ENCODE measurements at places on chromosomes 5 and 9. TPM values are rescaled to one million over a fixed set of nuclear protein-coding genes. Genes with fewer than 3 reads are reported as not detected.

GRCh38 chr9:116336133-116336862 lies 182.7 kb downstream of the PAPPA start:
- DNase-seq: no peak

- no peak for DNase-seq
Measured at GRCh38 chr5:14397717-14398116, 183.9 kb upstream of the OTULINL start.

DNA sequence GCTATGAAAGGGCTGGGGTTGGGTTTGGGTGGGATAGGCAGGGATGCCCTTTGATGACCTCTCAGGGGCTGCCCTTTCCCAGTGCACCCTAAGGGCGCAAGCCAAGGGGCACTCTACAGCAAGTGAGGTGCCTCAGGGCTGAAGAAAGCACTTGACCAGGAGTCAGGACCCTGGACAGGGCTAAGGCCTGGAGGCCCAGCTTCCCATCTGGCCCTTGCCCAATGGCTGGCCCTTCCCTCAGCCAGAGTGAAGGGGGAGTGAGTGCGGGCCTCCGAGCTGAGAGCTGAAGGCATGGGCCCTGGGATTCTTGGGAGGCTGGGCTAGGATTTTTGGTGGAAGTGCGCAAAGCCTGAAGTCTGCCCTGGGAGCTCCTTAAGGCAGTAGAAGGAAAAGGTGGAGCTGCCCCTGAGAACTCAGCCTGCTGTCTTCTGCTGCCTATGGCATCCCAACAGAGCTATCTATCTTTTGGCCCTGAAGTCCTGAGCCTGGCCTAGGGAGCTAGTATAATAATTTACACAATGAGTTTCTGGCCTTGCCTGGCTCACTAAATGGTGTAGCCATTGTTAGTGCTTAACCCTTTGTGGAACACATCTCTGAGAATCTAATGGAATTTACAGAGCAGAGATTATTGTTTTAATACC lies 16.4 kb downstream of the JADE2 start:
- DNase-seq: peak; percentile 42

GRCh38 chr9:99259231-99259918 lies 37.3 kb downstream of the SEC61B start:
- no peak for DNase-seq

DNA sequence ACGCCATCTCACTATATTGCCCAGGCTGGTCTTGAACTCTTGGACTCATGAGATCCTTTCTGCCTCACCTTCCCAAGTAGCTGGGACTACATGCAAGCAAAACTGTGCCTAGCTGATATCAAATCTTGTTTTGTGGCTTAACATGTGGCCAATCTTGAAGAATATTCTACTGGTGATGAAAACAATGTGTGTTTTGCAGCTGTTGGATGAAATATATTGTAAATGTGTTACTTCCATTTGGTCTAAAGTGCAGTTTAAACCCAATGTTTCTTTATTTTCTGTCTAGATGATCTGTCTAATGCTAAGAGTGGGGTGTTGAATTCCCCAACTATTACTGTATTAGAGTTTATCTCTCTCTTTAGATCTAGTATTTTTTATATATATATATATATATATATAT lies 73.1 kb downstream of the RNF130 start:
- DNase-seq: no peak

- no peak for DNase-seq
Measured at GRCh38 chr9:130172858-130173665, 858 bp downstream of the NCS1 start.

- no peak for DNase-seq
Measured at GRCh38 chr5:105639068-105639467, 2031.7 kb downstream of the EFNA5 start.

- DNase-seq: no peak
Measured at GRCh38 chr5:53164478-53165165, 55.1 kb upstream of the MOCS2 start.

GRCh38 chr9:9945966-9946365 lies 666.8 kb downstream of the PTPRD start:
- DNase-seq: no peak

DNA sequence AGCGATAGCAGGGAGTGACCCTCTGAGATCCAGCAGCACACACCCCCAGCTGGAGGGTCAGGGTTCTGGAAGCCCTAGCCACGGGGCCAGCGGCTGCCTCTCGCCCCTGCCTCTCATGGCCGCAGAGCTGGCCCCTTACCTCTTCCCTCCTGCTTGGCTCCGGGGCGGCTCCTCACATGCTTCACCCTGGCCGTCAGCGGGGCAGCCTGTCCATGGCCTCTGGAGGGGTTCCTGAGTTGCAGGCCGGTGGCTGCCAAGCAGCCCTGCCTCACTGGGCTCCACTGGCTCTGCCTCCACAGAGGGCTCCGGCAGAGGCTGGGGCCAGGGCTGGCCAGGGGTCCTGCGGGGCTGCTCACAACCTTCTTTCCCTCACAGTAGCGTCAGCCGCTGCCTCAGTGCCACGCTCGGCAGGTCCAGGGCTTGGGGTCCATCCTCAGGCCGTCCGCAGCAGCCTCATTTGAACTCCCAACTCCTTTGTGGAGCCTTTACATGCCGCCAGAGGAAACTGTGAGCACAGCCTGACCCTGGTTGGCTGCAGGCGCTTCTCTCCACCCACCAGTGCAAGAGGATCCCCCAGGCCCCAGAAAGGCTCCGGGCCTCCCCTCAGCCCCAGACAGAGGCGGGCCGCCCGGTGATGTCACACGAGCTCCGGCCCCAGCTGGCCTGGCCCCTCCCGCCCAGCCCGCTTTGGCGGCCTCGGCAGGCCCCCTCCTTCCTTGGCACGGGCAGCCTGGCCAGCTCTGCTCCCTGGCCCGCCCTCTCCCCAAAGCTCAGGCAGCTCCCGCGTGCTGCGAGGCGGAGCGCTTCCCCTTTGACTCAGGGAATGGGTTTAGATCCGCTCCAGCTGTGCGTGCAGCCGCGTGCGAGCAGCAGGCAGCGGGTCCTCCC lies at the start of gene ANGPTL2:
Gene ANGPTL2, minus strand, starts transcription at position 460 of the 888 bp plus-strand sequence. CDS start 13,904 bp downstream, outside the sequence.
- peak; percentile 22 for DNase-seq

DNA sequence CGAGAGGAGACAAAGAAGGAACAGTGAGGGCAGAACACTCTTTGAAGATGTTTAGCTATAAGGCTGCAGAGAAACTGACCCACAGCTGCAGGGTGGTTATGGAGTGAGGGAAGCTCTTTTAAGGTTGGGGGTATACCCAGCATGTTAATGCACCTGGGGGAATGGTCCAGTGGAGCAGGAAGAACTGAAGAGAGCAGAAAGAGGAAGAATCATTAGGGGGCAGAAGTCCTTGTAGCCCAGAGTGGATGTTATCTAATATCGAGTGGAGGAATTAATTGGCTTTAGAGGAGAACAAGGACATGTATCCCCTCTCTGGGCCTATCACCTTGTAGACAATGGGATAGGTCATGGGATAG lies 7.7 kb downstream of the IL4 start:
- no peak for DNase-seq

DNA sequence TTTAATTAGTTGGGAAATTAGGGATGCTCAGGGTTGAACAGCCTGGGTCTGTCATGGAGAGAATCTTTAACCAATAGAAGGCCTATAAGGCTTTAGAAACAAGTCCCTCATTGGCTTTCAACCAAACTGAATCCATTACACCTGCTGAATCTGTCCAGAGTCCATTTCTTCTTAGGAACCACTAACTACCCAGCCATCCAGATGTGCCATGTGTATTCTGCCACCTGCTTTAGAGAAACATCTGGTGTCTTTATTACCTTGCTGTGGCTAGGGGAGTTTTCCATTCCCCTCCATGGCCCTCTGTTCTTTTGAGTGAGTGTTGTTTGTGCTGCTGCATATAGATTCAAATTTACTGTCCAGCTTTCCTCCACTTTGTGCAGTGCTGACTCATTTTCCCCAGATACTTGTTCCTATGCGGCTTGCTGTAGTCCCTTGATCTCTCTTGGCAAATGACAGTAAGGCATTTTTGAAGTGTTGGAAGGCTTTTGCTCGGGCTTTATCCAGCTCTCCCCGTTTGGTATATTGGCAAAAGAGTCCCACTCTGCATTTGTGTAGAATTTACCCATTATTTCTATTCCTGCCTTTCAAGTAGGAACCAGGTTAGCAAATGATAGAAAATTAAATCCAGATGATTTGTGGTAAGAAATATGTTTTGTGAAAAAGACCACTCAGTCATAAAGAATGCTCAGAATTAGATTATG lies 54.6 kb downstream of the NLN start:
- DNase-seq: no peak

DNA sequence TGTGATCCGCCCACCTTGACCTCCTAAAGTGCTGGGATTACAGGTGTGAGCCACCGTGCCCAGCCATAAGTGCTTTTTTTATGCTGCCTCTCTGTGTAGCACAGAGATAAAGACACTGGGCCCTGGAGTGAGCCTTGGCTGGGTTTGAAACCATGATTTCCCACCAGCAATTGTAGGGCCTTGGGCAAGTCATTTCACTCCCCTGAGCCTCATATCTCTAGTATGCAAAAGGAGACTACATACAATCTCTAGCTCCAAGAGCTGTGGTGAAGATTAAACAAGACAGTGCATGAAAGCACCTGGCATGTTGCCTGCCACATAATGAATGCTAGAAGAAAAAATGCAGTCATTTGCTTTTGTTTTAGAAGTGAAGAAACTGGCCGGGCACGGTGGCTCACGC lies 3.9 kb downstream of the FABP6 start:
- no peak for DNase-seq

DNA sequence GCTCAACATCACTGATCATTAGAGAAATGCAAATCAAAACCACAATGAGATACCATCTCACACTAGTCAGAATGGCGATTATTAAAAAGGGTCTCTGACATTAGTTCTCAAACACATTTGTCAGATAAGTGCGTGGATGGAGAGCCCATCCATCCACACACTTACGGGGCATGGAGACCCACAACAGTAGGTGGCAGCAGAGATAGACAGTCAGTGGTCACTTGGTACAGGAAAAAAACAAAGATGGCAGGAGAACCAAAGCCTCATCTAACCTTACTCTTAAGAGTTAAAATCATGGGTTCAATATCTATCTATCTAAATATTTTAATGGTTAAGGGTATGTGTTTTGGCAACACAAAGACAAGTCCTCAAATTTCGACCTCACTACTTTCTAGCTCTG lies 1378.7 kb upstream of the C9orf72 start:
- DNase-seq: peak; percentile 31

DNA sequence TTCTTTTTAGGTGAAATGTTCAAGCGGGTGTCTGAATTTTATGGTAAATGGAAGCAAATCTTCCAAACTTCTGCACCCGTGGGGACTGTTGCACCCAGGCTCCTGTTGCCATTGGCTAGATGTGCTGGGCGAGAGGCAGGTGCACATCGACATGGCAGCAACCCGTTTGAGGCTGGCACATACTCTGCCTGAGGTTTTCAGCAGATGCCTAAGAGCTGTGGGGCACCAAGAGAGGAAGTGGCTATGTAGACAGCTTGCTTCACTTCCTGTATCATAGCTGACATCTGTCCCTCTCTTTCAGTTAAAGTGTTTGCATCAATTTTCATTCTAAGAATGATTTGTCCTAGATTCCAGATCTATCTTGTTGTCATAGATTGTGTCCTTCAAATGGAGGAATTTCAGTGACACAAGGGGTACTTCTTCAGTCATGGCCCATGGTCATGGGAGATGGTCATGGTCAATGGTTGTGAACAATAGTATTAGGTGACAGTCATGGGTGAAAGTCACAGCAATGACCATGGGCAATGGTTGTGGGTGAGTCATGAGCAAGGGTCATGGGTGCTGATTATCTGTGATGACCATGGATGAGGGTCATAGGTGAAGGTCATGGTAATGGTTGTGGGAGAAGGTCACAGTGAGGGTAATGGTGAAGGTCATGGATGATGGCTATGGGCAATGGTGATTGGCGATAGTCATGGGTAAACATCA lies 115.1 kb upstream of the IRX4 start:
- DNase-seq: no peak

GRCh38 chr9:36204906-36205547 lies 14.3 kb downstream of the CLTA start:
- DNase-seq: peak; percentile 30

GRCh38 chr5:156326718-156327259 lies at the start of gene SGCD:
SGCD (plus strand) TSS chr5:156327164.
- no peak for DNase-seq

- no peak for DNase-seq
Measured at GRCh38 chr9:133692364-133692985, 45.7 kb downstream of the SARDH start.

GRCh38 chr5:108670591-108671289 lies 77.0 kb upstream of the FER start:
- no peak for DNase-seq

DNA sequence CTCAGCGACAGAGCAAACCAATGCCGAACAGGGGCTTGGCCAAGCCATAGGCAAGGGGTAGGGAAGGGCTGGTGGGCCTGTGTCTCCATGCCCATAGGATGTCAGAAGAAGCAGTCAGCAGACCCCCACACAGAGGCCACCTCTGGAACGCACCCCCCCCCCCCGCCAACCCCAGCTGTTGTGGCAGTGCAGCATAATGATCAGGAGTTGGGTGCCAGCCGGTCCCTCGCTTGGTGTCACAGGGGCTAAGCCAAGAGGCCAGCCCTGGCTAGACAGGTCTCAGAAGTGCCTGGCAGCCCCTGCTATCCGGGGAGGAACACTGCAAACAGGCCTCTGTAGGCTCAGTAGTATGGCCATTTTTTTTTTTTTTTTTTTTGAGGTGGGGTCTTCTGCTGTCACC lies 3.7 kb upstream of the MXD3 start:
- DNase-seq: no peak

DNA sequence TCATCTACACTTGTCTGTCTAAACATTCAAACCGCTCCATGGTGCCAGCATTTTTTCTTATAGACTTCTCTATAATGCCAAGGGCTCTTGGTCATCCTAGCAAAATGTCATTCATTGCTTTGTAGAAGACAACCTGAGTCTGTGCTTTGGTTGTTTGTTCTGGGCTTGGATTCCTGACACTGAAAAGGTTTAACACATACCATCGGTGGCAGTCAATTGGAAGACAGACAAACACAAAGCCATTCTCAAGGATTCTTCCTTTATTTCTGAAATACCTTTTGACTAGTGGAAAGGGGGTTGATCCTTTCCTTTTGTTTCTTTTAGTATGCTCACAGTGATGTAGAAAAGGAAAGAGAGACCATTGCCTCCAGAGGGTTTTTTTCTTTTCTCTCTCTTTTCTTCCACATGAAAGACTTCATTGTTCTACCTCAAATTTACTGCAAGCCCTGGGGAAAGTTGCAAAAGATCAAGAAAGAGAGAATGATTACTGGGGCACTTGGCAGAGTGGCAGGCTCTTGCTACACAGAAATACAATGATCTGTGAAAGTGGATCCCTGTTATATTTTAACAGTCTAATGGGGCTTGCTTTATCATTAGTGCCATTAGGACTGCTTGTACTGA lies 66.4 kb upstream of the TMC1 start:
- peak; percentile 54 for DNase-seq

CFAP77 gene
- not detected for total RNA-seq

TMEM141 gene
- 376 TPM for total RNA-seq

TRAF2 gene
- total RNA-seq: 36.4 TPM

LCN1 gene
- not detected for total RNA-seq

RPS23 gene
- 1,675 TPM for total RNA-seq

FBXW11 gene
- total RNA-seq: 33.4 TPM

Measured in HT-29 (cell line).